Stimulated activated CD4-positive, alpha-beta T cell treated with anti-CD3 and anti-CD28 coated beads, Interleukin-15, amount 100 ng/mL, for 24 hours (primary cell): ENCODE measurements at places on chromosomes 2 and 18.
A peak's percentile ranks its signal among the peaks of the same experiment; 100 is the strongest.

DNA sequence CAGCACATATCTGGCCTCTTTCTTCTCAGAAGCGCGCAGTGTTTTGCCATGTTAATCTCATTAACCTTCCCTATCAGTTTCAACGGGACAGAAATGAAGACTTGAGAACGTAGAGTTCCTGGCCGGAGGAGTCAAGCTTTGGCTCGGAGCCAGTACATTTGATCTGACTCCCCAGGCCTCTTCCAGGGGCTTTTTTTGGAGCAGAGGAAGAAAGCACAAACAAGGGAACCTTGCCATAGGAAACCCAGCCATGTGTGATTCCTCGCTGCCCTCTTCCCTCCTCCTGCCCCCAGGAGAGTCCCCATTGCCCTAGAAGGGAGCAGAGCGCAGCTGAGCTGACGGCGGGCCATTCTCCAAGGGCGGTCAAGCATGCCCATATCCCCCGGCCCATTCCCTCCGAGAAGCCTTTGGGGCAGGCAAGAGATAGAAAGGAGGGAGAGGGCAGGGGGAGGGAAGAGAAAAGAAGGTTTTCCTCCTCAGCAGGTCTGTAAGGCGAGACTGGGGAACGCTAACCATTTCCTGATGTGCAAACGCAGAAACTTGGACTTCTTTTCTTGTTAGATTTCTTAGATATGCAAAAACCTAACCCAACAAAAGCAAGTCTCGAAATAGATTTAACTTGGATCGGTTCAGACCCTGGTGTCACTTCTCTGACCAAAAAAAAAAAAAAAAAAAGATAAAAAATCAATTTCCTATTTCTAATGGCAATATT is 63.7 kb upstream of the POU3F3 start:
- DNase-seq, result no peak

GRCh38 chr18:79217979-79218604 is 148.9 kb downstream of the ATP9B start:
- no peak for DNase-seq

- DNase-seq, result no peak
These were observed 34.8 kb upstream of the ASXL2 start for GRCh38 chr2:25912851-25913695.

DNA sequence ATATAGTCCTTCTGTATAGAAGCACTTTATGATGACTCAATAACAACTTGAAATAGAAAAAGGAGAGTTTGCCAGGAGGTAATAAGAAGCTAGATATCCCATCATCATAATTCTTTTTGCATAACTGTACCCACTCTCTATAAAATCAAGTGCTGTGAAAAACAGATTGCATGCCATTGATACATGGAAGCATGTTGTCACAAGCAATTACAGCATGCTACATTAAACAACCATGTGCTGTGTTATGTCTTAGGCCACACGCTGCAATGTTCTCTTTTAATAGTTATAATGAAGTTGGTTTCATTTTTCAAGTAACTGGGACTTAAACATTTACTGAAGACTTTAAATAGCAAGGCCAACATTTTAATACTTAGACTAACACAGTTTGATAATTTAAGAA is 264.2 kb downstream of the RPRM start:
- DNase-seq, result no peak

GRCh38 chr2:27428978-27429541 is 629 bp downstream of the NRBP1 start:
- DNase-seq, result peak; percentile 87

DNA sequence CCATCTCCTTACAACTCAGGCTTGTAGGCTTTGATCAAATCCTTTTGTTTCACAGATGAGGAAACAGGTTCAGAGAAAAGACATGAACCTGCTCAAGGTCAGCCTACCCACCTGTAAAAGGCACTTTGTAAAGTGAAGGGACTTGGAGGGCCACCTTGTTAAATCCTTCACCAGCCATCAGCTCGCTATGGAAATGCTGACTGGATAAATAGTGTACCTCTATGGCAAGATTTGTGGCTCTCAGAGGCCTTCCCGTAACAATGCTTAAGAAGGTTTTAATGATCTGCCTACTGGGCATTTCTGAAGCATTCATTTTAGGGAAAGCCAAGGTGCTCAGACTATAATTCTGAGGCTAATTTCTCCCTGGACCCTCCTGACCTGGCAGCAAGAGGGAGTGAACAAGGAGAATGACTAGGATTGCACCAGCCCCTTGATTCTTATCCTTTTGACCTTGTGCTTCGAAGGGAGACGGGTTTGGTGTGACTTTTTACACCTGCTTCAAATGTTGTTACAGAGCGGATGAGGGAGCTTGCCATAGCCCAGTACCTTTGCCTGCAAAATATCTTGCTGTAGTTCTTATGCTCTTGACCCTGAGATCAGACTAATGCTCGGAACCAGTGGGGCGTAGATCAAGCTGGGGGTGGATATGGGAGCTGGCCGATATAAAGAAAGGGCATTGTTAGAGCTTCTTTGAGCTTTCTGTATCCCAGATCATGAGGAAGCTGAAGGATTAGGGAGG is 90.9 kb upstream of the CXCR4 start:
- no peak for DNase-seq

GRCh38 chr18:22742409-22742808 is 190.7 kb upstream of the RBBP8 start:
- no peak for DNase-seq

DNA sequence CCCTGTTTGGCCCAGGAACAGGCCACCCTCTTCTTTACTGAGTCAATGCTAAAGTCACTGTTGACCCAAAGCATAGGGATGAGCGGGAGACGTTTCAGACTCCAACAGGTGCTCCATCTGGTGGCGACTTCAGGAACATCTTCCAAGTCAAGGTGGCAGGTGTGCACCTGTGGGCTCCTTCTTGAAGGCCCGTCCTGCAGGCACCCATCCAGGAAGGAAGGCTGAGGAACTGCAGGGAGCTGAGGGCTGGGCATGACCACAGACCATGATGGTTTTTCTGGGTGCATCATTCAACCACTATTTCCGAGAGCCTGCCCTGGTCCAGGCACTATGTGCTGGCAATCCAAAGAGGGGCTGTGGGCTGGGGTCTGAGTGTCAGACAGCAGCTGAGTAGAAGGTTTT is 142.8 kb downstream of the NDUFA10 start:
- DNase-seq, result peak; percentile 71

- DNase-seq, result no peak
These were observed 3.0 kb downstream of the EXOC6B start for GRCh38 chr2:72822794-72823193.

GRCh38 chr2:19111354-19111753 is 247.1 kb downstream of the OSR1 start:
- no peak for DNase-seq
